Stimulated activated CD4-positive, alpha-beta T cell treated with anti-CD3 and anti-CD28 coated beads, Interleukin-15, amount 100 ng/mL, for 24 hours (primary cell): ENCODE measurements at places on chromosomes 1 and 21.

DNA sequence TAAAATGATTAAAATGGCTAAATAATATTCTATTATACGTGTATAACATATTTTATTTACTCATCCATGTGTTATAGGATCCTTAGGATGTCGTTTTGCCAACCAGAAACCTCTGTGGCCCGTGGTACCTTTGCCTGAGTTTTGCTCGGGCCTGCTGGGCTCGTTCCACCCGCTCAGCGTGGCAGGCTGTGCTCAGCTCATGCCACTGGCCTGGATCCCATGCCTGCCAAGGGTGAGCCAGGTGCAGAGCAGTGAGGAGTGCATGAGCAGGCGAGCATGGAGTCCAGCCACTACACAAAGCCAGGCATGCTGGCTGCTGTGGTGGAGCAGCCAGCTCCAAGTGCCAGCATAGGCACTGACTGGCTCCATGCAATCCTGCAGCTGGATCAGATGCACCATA lies 417.2 kb downstream of the TTLL7 start:
- no peak for DNase-seq

DNA sequence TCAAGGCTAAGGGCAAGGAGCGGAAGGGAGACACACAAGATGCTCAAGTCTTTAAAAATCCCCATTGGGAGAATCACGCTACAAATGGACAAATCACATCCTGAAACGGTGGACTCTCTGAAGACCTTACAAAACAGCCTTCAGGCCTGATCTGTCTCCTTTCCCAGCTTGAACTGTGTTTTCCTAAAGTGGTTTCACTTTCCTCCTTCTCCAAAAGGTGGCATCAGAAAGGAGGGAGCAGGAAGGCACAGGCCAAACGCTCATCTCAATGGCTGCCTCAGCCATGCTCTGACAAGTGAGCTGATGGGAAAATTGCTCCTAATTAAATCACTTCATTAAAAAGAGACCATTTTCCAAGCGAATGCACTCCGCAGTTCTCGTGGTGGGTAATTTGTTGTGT lies 47.7 kb downstream of the UTP25 start:
- no peak for DNase-seq

- no peak for DNase-seq
Measured at GRCh38 chr1:218778257-218779126, 395.2 kb upstream of the LYPLAL1 start.

GRCh38 chr1:24959623-24959975 lies 29.5 kb upstream of the RUNX3 start:
- no peak for DNase-seq

GRCh38 chr1:160710517-160711252 lies 937 bp downstream of the CD48 start:
- no peak for DNase-seq

GRCh38 chr1:25095635-25096200 lies 136.6 kb downstream of the SYF2 start:
- DNase-seq, result no peak

GRCh38 chr1:21541835-21542234 lies 32.6 kb downstream of the ALPL start:
- DNase-seq, result no peak

- DNase-seq, result no peak
Measured at GRCh38 chr1:232626452-232626851, 3.5 kb downstream of the SIPA1L2 start.

GRCh38 chr1:185425163-185425562 lies 108.1 kb upstream of the IVNS1ABP start:
- no peak for DNase-seq

DNA sequence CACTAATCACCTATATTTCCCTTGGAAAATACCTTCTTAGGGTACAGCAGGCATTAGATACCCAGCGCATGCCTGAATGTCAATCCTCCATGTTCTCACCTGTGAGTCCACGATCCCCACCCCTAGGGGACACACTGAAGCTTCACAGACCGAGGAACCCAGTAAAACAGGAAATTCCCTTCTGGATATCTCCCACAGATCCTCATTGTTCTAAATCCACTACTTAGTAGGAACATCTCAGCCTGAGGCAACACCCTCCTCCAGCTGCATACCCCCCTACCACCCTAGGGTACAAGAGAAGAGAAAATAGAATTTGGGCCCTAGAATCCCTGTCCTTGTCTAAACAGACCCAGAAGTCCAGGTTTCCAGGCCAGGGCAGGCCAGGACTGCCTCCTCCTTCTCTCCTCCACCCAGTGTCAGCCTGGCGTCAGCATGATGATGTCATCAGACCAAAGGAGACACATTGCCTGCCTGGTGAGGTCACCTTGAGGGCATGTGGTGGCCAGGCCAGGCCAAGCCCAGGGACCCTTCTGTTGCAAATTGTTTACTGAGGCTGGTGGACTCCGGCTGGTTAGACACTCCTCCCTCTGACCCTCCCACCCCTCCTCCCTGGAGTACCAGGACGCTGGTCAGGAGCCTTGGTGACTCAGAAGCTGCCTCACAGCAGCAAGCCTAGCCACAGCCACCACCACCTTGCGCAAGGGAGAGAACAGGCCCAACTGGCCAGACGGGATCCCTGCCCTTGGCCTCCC lies 6.2 kb downstream of the NECTIN4 start:
- no peak for DNase-seq

DNA sequence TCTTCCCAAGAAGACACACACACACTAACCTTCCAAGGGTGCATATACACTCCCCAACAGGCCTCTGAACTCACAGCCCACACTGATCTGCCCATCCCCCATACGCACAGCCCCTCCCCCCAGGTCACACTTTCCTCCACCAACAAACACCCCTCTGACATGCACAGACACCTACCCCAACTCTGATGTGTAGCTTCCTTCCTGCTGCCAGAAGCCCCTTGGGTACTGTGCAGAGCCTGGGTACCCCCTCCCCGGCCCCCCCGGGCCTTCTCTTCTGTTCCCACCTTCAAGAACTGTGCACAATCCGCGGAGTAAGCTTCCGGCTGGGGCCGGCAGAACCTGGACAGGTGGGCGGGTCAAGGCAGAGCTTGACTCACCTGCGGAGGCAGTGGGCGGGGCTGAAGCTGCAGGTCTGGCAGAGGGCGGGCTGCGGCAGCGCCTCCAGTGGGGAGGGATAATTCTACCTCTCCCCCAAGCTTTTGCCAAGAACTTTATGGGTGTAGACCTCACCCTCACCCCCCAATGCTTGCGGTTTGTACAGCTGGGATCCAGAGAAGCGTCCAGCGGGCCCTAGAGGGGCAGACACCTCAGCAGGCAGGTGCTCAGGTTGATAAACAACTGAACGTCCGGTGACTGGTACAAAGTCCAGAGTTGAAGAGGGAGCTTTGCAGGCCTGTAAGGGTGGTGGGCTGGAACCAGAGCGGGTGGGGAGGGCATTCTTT lies at the start of gene C1orf210:
TSS of gene C1orf210 (minus strand) at position 313 of the 722 bp plus-strand sequence. CDS start 2,311 bp downstream, outside the sequence.
- no peak for DNase-seq

DNA sequence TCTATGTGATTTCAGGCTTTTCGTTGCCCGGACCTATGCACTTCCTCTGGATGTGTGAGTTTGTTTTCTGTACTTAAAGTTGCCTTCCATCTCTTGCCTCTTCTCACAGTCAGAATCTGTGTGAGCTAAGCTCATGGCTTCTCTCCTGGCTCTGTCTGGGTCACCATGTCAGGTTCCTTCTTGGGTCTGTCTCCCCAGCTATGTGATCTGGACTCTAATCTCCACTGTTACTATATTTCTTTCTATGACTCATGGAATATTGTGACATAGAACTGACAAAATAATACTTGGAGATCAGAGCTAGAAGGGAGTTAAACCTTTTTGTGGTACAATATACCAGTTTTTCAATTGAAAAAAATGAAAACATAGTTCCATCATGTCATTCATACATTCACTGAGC lies 172.7 kb upstream of the FGGY start:
- no peak for DNase-seq

DNA sequence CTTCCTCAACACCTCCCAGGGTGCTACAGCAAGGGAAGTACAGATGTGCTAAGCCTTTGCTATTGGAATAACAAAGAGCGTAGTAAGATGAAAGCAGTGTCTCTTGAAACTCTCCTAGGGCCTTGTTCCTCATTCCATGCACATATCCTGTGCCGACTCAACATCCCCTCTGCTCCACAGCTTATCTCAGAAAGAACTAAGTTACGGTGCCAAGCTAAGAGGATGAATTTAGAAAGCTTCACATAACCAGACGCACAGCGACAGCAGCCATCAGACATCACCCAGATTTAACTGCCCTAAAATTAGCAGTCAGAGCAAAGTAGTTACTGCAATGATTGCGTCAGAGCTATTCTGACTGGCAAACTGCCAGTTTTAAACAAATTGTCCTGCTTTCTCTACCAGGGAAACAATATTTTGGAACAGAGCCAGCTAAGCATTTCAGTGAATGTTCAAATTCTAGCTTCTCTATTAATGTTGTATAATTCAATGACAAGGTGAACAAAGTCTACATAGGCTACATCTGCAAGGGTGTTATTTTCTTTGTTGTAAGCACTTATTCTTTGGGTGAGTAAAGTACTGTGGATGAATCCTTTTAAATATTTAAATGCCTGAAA lies 9.5 kb downstream of the SIPA1L2 start:
- DNase-seq, result no peak

- DNase-seq, result no peak
Measured at GRCh38 chr1:237386362-237387143, 344.6 kb downstream of the RYR2 start.

- DNase-seq, result peak; percentile 70
Measured at GRCh38 chr1:145960468-145961108, 2.8 kb upstream of the LIX1L start.

GRCh38 chr1:248404024-248404423 lies 1.2 kb downstream of the OR2T1 start:
- DNase-seq, result no peak

GRCh38 chr1:84504580-84505492 lies 1.4 kb upstream of the SPATA1 start:
- peak; percentile 12 for DNase-seq

GRCh38 chr1:245896258-245896657 lies 610.8 kb downstream of the SMYD3 start:
- no peak for DNase-seq
